ENCODE measurements at places on chromosomes 4 and X.

- DNase-seq = no peak
Measured at GRCh38 chrX:88425739-88426138, 321.3 kb upstream of the CPXCR1 start.

DNA sequence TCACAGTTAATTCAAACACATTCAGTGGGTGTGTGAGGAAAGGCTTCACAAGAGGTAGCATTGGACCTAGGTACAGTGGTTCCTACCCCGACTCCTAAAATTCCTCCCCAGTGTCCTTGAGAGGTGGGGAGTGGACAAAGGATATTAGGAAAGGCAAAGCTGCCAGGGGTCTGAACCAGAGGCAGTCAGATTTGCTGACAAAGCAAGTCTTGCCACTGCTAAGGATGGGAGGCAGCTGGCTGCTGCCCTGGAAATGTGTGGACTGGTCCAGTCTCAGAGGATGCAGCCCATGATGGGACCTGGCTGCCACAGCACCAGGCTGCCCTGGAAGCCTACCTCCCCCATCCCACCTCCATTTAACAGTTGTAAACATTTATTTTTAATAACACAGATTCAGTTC is 4.1 kb upstream of the PHF8 start:
- DNase-seq = no peak

- DNase-seq = no peak
Measured at GRCh38 chr4:102616636-102617035, 115.5 kb downstream of the NFKB1 start.

GRCh38 chr4:68152411-68152810 is 22.7 kb upstream of the TMPRSS11F start:
- no peak for DNase-seq
